A549 treated with dexamethasone at 1 μM for 4 hours (cell line): ENCODE measurements at places on chromosomes 5 and 9. TPM values are rescaled to one million over a fixed set of nuclear protein-coding genes. Genes with fewer than 3 reads are reported as not detected.

Gene PCDHGB1
- total RNA-seq: 1.5 to 2.2 TPM (median 1.8 TPM) in 5 replicates

Gene RNF183
- total RNA-seq: 0.07 to 0.17 TPM (median 0.11 TPM) in 3 of 5 replicates, not detected in the others

Gene TICAM2
- total RNA-seq: 0.87 to 1.5 TPM (median 1.1 TPM) in 5 replicates

Gene KCNV2
- not detected in 5 replicates for total RNA-seq

Gene SLC1A3
- 0.06 to 0.33 TPM (median 0.08 TPM) in 5 replicates for total RNA-seq

Gene TBC1D9B
- 48.7 to 76.3 TPM (median 66.5 TPM) in 5 replicates for total RNA-seq
